ENCODE measurements at places on chromosomes 11 and 22.

GRCh38 chr11:72721689-72722049, 30.5 kb downstream of the ARAP1 start:
- DNase-seq = peak; percentile 74

GRCh38 chr11:43575913-43576310, 104.6 kb upstream of the HSD17B12 start:
- no peak for DNase-seq

- peak; percentile 83 for DNase-seq
Measured at GRCh38 chr11:34501500-34501899, 12.1 kb downstream of the ELF5 start.

DNA sequence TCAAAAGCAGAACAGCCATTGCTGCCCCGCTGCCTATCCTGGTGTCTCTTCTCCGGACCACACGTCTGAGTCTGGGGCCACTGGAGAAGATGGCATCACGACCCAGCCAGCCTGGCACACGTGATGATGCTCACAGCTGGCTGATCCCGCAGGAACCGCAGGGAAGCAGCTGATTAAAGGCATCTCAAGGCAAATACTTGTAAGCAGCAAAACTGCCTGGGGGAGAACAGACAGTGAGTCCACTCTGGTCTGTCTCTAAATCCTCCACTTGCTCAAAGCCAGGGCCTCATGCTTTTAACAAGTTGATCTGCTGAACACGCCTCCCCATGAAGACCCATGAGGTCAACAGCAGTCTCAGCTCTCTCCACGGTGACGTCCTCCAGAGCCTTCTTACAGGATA, 108.6 kb downstream of the BRD1 start:
- DNase-seq = no peak

- DNase-seq = no peak
Measured at GRCh38 chr11:23226331-23227077, 366.2 kb upstream of the CCDC179 start.

- no peak for DNase-seq
Measured at GRCh38 chr22:49487950-49488349, 339.7 kb downstream of the BRD1 start.
